ENCODE measurements at places on chromosomes 3 and 15. TPM values are rescaled to one million over a fixed set of nuclear protein-coding genes. Genes with fewer than 3 reads are reported as not detected.

The CCNL1 gene
- 21.4 TPM for polyA plus RNA-seq

The P2RY1 gene
- 0.35 TPM for polyA plus RNA-seq

The SMCO1 gene
- polyA plus RNA-seq = not detected

The LYZL4 gene
- polyA plus RNA-seq = not detected

The KCNMB3 gene
- polyA plus RNA-seq = 0.49 TPM

The SCG5 gene
- polyA plus RNA-seq = 51.3 TPM

The CNTN6 gene
- not detected for polyA plus RNA-seq

The CATSPER2 gene
- polyA plus RNA-seq = 2.9 TPM

The GPR62 gene
- not detected for polyA plus RNA-seq

The GOLGA8J gene
- not detected for polyA plus RNA-seq

The CCR1 gene
- not detected for polyA plus RNA-seq

The PLA2G4E gene
- 0.04 TPM for polyA plus RNA-seq

The CACNA2D2 gene
- not detected for polyA plus RNA-seq

The SLC9C1 gene
- not detected for polyA plus RNA-seq

The NTRK3 gene
- not detected for polyA plus RNA-seq

The CCR9 gene
- polyA plus RNA-seq = not detected

The GOLGA8S gene
- polyA plus RNA-seq = 0.02 TPM

The LDHAL6B gene
- not detected for polyA plus RNA-seq

The RBPMS2 gene
- polyA plus RNA-seq = not detected

The LRRC31 gene
- polyA plus RNA-seq = not detected

The SNRPA1 gene
- polyA plus RNA-seq = 102 TPM

The ZNF717 gene
- polyA plus RNA-seq = 4.6 TPM

The IRAK2 gene
- 2.8 TPM for polyA plus RNA-seq

The TMEM39A gene
- 10.4 TPM for polyA plus RNA-seq

The ZNF620 gene
- 0.40 TPM for polyA plus RNA-seq

The AHSG gene
- 0.26 TPM for polyA plus RNA-seq

The LINS1 gene
- polyA plus RNA-seq = 4.4 TPM

The IL20RB gene
- polyA plus RNA-seq = 110 TPM

The LIPH gene
- polyA plus RNA-seq = not detected

The ANKRD34C gene
- polyA plus RNA-seq = not detected

The PROK2 gene
- not detected for polyA plus RNA-seq

The MYLK gene
- 0.72 TPM for polyA plus RNA-seq

The TF gene
- under 0.01 TPM for polyA plus RNA-seq

The KIF15 gene
- 4.9 TPM for polyA plus RNA-seq
